WTC11 (cell line): ENCODE measurements at places on chromosomes 12 and 14. TPM values are rescaled to one million over a fixed set of nuclear protein-coding genes. Genes with fewer than 3 reads are reported as not detected.
A peak's percentile ranks its signal among the peaks of the same experiment; 100 is the strongest.

The ZNF385A gene
- 18.4 to 23.5 TPM (median 22.2 TPM) in 3 replicates for total RNA-seq

- H3K27ac ChIP-seq = no peak overlapping the region
- no peak for DNase-seq
- H3K36me3 ChIP-seq = no peaks in the 10 kb centered on the region
- H3K4me3 ChIP-seq = no peak overlapping the region
- H3K27me3 ChIP-seq = no peaks in the 10 kb centered on the region
Measured at GRCh38 chr14:53529519-53529918, 376.4 kb upstream of the DDHD1 start.

The ISCA2 gene
- total RNA-seq = 49.1 to 50.6 TPM (median 50.1 TPM) in 3 replicates

- no peak overlapping the region for H3K4me3 ChIP-seq
- 0 out of 2 replicates have a peak, but pooled peaks cover 3% of the 10 kb centered on the region for H3K4me1 ChIP-seq
- no peak for DNase-seq
- H3K36me3 ChIP-seq = no peaks in the 10 kb centered on the region
- H3K27ac ChIP-seq = no peak overlapping the region
Measured at GRCh38 chr12:81417056-81417455, 339.2 kb downstream of the ACSS3 start.

DNA sequence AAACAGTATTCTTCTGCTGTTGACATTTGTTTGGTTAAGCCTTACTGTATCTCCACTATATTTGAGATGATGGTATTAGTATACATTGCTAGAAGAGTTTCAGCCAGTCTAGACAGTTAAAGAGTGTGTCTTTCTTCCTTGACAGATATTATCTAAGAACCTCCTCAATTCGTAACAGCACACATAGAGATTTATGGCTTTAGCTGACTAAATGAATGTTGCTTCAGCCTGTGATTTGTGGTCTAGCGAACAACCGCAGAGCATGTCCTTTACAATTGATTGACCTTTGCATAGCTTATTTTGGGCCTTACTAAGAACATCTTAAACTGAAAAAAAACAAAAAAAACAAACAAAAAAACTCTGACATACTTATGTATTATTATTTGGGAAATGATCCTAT is 122.2 kb downstream of the DAAM1 start:
- no peak for DNase-seq
- H3K27me3 ChIP-seq = no peaks in the 10 kb centered on the region
- peaks cover 26% of the 10 kb centered on the region for H3K4me1 ChIP-seq
- H3K27ac ChIP-seq = peak overlapping the region; percentile 17; the same call in 1 of the 2 replicates
- no peak overlapping the region for H3K4me3 ChIP-seq
- H3K36me3 ChIP-seq = no peaks in the 10 kb centered on the region

DNA sequence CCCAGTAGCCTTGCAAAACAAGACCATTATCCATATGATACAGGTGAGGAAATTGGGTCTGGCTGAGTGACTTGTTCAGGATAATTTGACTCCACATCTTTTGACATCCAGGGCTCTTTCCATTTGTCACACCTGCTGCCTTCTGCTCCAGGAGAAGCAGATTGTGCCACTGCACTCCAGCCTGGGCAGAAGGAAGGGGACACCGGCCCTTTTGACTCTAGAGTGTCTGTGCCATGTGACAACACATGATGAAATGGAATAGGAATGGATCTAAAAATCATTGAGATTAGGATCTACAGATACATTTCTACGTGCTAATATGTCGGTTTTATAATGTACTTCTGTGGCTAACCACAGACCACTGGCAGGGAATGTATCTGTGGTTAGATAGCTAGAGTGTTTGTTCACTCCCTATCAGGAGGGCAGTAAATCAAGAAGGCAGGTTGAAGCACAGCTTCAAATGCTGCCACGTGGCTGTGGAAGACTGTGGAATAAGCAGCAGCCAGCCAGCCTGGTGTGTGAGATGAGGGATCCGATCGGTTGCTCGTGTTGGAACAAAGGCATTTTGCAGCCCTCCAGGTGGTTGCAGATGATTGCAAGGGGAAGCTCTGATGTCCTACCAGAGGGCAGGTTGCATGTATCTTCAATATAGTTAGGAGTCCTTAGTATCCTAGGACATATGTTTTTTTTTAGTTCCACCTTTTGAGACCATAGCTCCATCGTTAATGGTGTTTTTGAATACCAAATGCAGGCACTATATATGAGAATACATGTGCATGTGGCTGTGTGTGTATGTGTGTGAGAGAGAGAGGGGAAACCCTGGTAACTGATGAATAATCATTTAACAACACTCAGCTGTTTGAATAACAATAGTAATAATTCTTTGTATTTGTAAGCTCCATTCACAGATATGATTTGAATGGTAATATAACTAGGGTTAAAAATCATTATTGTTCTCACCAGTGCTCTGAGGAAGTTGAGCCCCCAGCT is 28.6 kb downstream of the EML1 start:
- no peak for DNase-seq
- H3K27ac ChIP-seq = no peak overlapping the region
- no peaks in the 10 kb centered on the region for H3K27me3 ChIP-seq
- no peaks in the 10 kb centered on the region for H3K36me3 ChIP-seq
- H3K4me3 ChIP-seq = no peak overlapping the region

GRCh38 chr12:3238196-3238595 is 161.0 kb downstream of the TSPAN9 start:
- H3K27me3 ChIP-seq = no peaks in the 10 kb centered on the region
- H3K36me3 ChIP-seq = no peaks in the 10 kb centered on the region
- no peak for DNase-seq
- no peak overlapping the region for H3K4me3 ChIP-seq
- H3K27ac ChIP-seq = no peak overlapping the region; the same call in 1 of the 2 replicates
- H3K4me1 ChIP-seq = peaks cover 31% of the 10 kb centered on the region

The KRT86 gene
- 0.11 to 0.18 TPM in 2 of 3 replicates, not detected in the other for total RNA-seq

DNA sequence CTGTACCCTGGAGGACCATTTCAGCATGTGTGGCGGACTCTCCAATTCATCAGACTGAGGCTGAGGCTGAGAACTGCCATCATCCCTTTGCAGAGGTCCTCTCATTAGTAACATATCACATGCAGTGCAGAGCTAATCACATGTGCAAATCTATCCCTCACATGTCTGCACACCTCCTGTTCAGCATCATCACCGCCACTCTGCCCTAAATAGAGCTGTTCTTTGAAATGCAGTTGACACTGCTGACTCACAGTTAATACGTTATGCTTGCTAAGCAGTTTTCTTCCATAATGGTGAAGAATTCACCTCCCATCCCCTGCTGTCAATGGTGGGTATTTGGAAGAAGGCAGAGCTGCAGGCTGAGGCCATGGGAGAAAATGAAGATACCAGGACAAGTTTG is 85.0 kb upstream of the ANO2 start:
- H3K4me1 ChIP-seq = no peaks in the 10 kb centered on the region
- no peak for DNase-seq
- H3K27ac ChIP-seq = no peak overlapping the region
- H3K36me3 ChIP-seq = peaks cover 6% of the 10 kb centered on the region
- H3K4me3 ChIP-seq = no peak overlapping the region

DNA sequence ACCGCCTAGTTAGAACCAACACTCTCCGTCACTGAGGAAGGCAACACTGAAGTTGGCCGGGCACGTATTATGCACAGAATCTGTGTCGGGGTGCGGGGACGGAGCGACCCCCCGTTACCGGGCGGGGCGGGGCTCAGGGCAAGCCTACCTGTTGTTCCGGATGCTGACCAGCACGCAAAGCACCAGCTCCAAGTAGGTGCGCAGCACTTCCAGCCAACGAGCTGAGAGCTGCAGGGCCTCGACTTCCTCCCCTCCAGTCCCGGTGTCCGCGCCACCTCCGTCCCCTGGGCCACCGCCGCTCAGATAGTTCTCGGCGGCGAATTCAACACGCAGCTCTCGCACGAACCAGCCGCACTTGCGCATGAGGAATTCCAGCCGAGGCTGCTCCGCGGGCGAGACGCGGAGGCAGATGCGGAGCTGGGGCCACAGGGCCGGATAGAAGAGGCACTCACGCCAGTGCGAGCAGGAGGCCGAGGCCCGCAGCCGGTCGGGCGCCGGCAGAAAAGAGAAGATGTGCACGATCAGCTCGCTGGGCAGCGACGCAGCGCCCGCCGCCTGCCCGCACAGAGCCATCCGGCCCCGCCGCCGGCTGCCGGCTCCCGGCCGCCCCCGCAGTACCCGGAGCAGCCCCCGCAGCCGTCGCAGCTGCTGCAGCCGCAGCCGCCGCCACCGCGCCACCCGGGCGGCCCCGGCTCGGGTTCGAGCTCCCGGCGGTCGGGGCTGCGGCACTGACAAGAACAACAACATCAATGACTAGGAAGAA is 636 bp downstream of the FBXO33 start:
- H3K27me3 ChIP-seq = no peaks in the 10 kb centered on the region
- peak; percentile 58 for DNase-seq
- H3K4me1 ChIP-seq = peaks cover 27% of the 10 kb centered on the region
- peak overlapping the region; percentile 98 for H3K4me3 ChIP-seq
- H3K27ac ChIP-seq = peak overlapping the region; percentile 100
- H3K36me3 ChIP-seq = no peaks in the 10 kb centered on the region

DNA sequence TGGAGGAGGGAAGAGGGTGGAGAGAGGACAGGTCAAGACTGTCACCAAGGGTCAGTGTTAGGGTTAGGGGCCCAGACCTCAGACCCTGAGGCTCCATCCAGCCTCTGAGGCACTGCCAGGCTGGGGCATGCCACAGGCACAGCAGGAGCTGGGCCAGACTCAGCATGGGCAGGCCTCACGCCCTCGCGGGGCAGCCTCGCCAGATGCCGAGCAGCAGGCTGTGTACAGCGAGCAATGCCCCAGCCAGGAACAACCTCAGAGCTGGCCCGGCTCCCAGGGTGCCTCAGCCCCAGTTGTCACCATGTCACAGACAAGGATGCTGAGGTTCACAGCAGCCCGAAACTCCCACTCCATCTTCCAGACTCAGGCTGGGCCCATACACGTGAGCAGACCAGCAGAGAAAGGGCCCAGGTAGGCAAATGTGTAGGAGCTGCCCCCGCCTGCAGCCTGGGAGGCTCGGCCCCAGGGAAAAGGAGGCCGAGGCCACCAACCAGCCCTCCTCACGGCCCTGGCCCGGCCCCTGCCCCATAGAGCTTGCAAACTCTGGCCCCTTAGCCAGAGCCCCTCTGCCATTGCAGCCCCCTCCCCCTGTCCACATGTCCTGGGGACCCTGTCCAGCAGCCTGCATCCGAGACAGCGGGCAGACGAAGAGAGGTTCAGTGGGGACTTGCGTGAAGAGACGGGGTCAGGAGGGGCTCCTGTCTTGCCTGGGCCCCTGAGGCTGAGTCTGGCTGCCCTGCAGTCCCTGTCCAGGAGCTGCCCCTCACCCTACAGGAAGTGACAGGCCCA is 7.5 kb downstream of the C14orf180 start:
- no peaks in the 10 kb centered on the region for H3K4me1 ChIP-seq
- H3K27me3 ChIP-seq = no peaks in the 10 kb centered on the region
- DNase-seq = no peak
- H3K36me3 ChIP-seq = no peaks in the 10 kb centered on the region
- no peak overlapping the region for H3K27ac ChIP-seq

- H3K27me3 ChIP-seq = no peaks in the 10 kb centered on the region
- no peak for DNase-seq
Measured at GRCh38 chr12:66963901-66964300, 285.0 kb upstream of the GRIP1 start.

GRCh38 chr12:43208627-43209026 is 343.4 kb downstream of the ADAMTS20 start:
- peaks cover 3% of the 10 kb centered on the region; the same call in 1 of the 2 replicates for H3K4me1 ChIP-seq
- H3K27ac ChIP-seq = no peak overlapping the region
- H3K36me3 ChIP-seq = no peaks in the 10 kb centered on the region
- H3K4me3 ChIP-seq = no peak overlapping the region
- no peak for DNase-seq

DNA sequence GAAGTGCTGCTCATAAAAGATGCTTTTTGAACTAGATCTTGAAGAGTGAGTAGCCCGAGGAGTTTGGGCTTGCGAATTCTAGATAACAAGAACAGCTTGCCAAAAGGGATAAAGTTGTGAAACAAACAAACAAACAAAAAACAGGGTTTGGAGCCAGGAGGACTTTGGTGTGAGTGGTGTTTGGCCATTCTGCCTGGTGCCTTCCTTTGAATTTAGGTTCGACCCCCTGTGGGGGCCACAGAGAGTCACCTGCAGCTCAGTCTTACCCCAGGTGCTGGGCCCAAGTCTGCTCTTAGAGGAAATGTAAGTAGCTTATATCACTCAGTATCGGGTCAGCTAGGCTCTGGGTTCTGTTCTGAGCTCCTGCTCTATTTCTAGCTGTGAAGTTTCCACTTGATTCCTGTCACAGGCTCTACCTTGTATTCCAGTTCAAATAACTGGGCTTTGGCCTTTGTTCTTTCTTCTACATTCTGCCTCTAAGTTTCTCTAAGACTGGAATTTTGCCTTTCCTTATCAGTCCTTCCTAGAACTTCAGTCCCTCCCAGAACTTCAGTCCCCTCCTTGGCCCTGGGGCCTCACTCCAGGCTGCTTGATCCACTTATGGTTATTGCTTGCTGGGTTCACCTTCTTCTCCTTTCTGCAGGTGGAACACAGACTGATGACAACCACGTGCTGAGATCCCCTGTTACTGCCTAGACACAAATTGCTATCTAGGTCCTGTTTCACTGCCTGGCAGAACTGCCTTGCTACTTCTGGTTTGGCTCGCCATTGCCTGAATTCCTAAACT is 20.5 kb upstream of the DUSP6 start:
- no peak for DNase-seq
- no peak overlapping the region for H3K4me3 ChIP-seq
- H3K27ac ChIP-seq = peak overlapping the region; percentile 16; the same call in 1 of the 2 replicates
- H3K27me3 ChIP-seq = no peaks in the 10 kb centered on the region
- H3K36me3 ChIP-seq = peaks cover 2% of the 10 kb centered on the region

- peaks cover 19% of the 10 kb centered on the region for H3K4me1 ChIP-seq
- peak overlapping the region; percentile 100 for H3K4me3 ChIP-seq
- peaks cover 53% of the 10 kb centered on the region for H3K36me3 ChIP-seq
- no peaks in the 10 kb centered on the region for H3K27me3 ChIP-seq
- no peak for DNase-seq
Measured at GRCh38 chr12:112408621-112409020, 784 bp downstream of the RPL6 start.

- peaks cover 17% of the 10 kb centered on the region for H3K4me1 ChIP-seq
- H3K4me3 ChIP-seq = no peak overlapping the region
- no peak overlapping the region for H3K27ac ChIP-seq
- DNase-seq = no peak
Measured at GRCh38 chr14:76019676-76020075, 34.1 kb downstream of the IFT43 start.

The SMIM41 gene
- 0.14 to 0.21 TPM in 2 of 3 replicates, not detected in the other for total RNA-seq

GRCh38 chr12:109461846-109462756 is 15.0 kb downstream of the KCTD10 start:
- peaks cover 26% of the 10 kb centered on the region for H3K36me3 ChIP-seq
- peak overlapping the region; percentile 99 for H3K27ac ChIP-seq
- peak overlapping the region; percentile 39 for H3K4me3 ChIP-seq
- peaks cover 92% of the 10 kb centered on the region for H3K4me1 ChIP-seq

- DNase-seq = no peak
- H3K4me3 ChIP-seq = no peak overlapping the region
- H3K36me3 ChIP-seq = peaks cover 11% of the 10 kb centered on the region
- H3K4me1 ChIP-seq = peaks cover 8% of the 10 kb centered on the region
- no peaks in the 10 kb centered on the region; the same call in none of the 2 replicates for H3K27me3 ChIP-seq
Measured at GRCh38 chr14:66037361-66037760, 448.8 kb upstream of the CCDC196 start.

The TSHR gene
- 0.16 TPM in 1 of 3 replicates, not detected in the others for total RNA-seq
